ENCODE measurements at places on chromosomes 13 and 19. TPM values are rescaled to one million over a fixed set of nuclear protein-coding genes. Genes with fewer than 3 reads are reported as not detected.

GRCh38 chr19:46035986-46036743, 4.6 kb downstream of the IGFL4 start:
- no peak for DNase-seq

Gene CCDC70
- not detected for total RNA-seq

Gene DHDH
- 0.10 TPM for total RNA-seq

DNA sequence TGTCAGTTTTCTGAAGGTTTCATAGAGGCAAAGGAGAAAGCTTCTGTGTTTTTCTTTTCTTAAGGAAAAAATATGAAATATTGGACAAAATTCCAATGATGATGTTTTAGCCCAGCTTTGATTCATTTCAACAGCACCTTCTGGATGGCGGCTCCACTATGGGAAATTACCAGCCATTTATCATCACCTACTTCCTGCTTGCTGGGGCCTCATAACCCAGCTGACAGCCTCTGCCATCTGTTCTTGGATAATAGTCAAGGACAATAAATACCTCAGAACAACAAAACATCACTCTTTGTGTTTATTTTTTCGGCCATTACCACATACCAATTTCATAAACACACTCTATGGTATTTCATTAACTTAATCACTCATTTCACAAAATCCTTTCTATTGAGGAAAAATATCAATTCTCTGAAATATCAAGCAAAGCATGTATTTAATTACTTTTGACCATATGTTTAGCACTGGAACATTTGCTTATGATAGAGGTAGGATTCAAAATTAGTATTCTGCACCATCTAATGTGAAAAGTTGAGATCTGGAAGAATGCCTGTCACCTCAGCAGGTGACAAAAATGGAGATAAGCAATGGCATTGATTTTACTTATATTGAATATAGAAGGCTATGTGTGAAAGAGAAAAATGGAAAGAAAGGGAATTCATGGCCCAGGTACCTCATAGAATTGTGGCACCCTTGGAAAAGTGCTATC, 629.7 kb downstream of the LIG4 start:
- DNase-seq = no peak

- DNase-seq = no peak
These were observed 27.7 kb downstream of the BLOC1S3 start for GRCh38 chr19:45206328-45206727.

GRCh38 chr13:27578121-27579030, 42.0 kb downstream of the LNX2 start:
- no peak for DNase-seq

DNA sequence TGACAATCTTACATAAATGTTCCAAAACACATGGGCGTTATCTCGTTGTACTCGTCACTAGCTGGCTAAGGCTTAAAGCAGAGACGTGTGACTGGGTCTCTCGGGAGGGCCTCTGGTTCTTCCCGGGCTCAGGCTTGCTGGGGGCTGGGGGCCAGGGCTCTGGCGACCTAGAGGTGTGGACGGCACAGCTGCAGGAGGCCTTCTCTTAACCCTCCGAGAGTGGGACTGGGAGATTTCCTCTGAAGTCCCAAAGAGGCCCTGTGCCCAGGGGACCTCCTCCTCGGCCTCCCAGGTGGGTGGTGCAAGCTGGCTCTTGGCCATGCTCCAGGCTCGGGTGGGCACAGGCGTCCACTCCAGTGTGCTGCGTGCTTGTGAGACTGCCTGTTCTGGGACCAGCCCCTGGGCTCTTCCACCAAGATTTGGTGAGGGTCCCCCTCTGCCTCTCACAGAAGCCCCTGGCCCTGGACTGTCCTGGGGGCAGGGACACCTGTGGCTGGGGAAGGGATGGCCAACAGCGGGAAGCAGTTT, 2.2 kb downstream of the CAPS start:
- no peak for DNase-seq

Gene LILRB1
- not detected for total RNA-seq

Gene RNF113B
- total RNA-seq = not detected

DNA sequence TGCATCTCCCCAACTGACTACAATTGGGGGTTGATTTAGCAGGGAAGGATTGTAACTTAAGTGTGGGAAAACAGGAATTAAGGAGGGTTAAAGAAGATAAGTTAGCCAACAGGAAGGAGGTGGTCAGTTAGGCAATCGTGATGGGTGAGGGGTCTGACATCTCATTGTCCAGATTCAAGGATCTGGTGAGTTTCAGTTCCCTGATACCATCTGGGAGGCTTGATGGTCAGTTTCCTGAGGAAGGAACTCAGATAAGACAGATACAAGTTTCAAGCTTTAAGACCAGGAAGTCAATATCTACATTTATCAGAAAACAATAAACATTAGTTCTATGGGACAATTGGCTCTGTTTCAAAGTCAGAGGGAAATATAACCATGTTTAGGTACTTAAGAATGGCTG, 601.8 kb downstream of the SLITRK6 start:
- no peak for DNase-seq

GRCh38 chr13:22925881-22926747, 254.7 kb upstream of the SGCG start:
- DNase-seq = no peak

Gene SIAH3
- 0.10 TPM for total RNA-seq

GRCh38 chr13:51945149-51945548, 66.1 kb downstream of the ATP7B start:
- DNase-seq = no peak

DNA sequence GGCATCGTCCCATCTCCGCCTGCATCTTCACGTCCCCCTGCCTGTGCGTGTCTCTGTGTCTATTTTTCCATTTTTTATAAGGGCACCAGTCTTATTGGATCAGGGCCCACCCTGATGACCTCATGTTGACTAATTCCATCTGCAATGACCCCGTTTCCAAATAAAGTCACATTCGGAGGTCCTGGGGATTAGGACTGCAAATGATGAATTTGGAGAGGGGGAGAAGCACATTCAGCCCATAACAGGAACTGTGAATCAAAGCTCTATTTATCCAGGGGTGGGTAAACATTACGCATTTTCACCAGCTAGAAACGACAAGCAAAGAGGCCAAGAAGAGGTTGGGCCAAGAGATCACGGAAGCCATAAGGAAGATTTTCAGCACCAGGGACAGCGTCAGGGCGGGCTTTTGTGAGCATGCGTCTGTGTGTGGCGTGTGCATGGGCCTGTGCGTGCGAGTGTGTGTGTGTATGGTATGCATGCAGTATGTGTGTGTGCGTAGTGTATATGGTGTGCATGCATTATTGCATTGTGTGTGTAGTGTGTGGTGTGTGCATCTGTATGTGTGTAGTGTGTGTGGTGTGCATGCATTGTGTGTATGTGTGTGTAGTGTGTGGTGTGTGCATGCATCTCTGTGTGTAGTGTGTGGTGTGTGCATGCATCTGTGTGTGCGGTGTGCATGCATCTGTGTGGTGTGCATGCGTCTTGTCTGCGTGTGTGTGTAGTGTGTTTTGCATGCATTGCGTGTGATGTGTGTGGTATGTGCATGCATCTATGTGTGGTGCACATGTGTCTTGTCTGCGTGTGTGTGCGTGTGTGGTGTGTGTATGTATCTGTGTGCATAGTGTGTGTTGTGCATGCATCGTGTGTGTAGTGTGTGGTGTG, 19.6 kb downstream of the CELF5 start:
- DNase-seq = peak; percentile 70

Gene DLEU7
- not detected for total RNA-seq

- DNase-seq = peak; percentile 21
These were observed 9.8 kb downstream of the CLEC4M start for GRCh38 chr19:7772752-7773291.

GRCh38 chr13:104281910-104282309, 1215.7 kb upstream of the SLC10A2 start:
- DNase-seq = no peak

Gene LIG4
- total RNA-seq = 4.3 TPM

Gene SIGLEC6
- not detected for total RNA-seq

Gene VMAC
- total RNA-seq = 6.0 TPM

Gene KLF1
- not detected for total RNA-seq
